ENCODE measurements at places on chromosomes 13 and 19.

- peak; percentile 23 for DNase-seq
Measured at GRCh38 chr19:17946965-17947784, 14.4 kb downstream of the CCDC124 start.

- no peak for DNase-seq
Measured at GRCh38 chr19:15197275-15197941, 3.4 kb downstream of the NOTCH3 start.

DNA sequence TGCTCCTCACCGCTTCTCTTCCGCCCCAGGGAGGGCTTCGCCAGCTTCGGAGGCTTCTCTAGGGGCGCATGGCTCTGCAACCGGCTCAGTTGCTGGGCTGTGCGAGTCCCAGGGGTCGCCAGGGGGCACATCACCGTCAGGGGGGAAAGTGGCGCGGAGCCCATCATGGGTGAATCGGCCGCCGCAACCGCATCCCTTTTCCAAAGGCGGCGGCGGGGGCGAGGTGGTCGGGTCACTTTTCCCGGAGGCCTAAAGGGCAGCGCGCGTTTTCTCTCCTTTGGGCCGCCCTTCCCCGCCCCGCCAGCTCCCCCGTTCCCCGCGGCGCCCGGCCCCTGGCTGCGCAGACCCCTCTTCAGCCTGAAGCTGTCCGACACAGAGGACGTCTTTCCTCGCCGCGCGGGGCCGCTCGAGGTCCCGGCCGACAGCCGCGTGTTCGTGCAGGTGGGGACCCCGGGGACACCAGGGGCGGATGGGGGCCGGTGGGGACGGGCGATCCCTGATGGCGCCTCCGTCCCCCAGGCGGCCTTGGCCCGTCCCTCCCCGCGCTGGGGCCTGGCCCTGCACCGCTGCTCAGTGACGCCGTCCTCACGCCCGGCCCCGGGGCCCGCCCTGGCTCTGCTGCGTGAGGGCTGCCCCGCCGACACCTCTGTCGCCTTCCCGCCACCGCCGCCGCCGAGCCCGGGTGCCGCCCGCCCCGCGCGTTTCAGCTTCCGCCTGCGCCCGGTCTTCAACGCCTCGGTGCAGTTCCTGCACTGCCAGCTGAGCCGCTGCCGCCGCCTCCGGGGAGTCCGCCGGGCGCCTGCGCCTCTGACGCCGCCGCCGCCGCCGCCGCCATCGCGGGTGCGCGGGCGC, 1.7 kb downstream of the TGFBR3L start:
- DNase-seq = no peak

GRCh38 chr19:7849631-7849999, 19.6 kb downstream of the EVI5L start:
- DNase-seq = no peak

GRCh38 chr13:50352720-50353480, 337.7 kb downstream of the KCNRG start:
- DNase-seq = no peak

DNA sequence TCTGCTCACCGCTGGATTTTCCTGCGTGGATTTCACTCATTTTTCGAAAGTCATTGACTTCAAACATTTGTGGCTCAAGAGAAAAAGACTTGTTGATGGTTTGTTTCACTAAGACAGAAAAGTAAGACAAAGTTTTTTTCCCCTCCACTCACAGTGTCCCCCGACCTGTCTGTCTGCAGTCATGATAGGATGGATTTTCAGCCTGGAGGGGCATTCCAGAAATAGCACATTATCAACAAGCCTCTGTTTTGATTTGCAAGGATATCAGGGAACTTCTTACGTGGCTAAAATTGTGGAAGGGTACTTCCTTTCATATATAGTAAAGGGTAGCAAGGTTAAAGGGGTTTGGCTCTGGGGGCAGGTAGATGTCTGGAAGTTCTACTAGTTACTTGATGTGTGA, 11.8 kb downstream of the SOX21 start:
- no peak for DNase-seq

- DNase-seq = no peak
Measured at GRCh38 chr19:23882493-23882892, 32.2 kb upstream of the ZNF726 start.

DNA sequence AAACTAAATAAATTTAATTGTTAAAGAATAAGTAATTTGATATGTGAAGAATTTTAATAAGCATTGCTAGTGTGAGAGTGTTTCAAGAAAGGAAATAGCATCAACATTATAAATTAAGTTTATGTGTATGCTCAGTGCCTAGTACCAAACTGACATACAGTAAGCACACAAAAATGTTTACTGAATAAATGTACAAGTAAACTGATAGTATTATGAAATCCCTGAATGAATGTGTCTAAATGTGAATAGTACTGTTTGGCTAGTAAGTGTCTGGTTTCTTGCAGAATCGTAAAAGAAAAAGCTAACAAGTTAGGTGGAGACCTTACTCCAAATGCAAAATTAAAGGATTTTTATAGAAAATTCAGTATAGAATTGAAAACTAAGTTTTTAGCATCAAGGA, 233.6 kb downstream of the PCDH9 start:
- DNase-seq = no peak

DNA sequence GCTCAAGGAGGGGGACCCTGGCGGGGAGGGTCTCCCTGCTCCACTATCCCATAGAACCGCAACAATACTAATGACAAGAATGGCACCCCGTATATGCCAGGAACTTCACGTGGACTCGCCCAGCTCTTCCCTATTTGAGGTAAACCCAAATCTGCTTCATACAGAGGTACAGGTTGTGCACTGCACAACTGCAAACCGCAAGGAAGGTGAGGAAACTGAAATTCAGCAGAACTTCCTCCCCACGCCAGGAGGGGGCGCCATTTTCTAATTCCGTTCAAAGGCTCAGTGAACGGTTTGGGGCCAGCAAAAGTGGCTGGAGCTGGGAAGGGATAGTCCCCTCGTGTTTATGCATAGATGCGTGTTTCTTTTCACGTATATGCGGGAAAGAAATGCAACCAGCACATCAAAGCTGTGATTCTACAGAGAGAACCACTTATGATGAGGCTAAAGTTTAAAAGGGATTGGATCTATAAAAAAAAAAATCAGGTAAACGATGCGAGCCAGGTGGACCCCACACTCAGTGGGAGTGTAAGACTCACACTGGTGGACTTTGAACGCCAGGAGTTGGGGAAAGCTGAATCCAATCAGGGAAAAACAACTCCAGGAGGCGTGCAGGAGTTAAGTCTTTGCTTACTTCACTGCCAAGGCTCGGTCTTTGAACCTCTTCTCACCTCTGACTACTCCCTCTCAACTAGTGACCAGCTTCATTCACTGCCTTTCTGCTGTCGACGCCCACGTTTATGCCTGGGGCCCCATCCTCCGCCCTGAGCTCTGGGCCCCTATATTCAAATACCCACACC, 20.3 kb downstream of the C19orf81 start:
- no peak for DNase-seq

- no peak for DNase-seq
Measured at GRCh38 chr13:108663710-108664109, 34.3 kb downstream of the MYO16 start.

- DNase-seq = no peak
Measured at GRCh38 chr13:112722433-112723263, 32.8 kb downstream of the ATP11A start.

- no peak for DNase-seq
Measured at GRCh38 chr13:51396352-51396751, 56.5 kb downstream of the INTS6 start.

DNA sequence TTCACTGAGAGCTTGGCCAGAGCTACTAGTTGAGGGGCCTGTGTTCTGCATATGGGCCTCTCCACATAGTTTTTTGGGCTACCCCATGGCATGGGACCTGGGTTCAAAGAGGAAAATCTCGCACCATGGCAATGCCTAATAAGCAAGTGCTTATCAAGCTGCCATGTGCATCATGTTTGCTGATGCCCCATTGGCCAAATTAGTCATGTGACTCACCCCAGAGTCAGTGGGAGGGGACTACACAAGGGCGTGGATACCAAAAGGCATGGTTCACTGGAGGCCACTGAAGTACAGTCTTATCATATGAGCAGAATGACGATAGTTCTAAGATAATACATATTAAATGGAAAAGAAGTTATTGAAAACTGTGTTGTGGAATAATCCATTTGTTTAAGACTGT, 214.8 kb downstream of the LMO7 start:
- no peak for DNase-seq

DNA sequence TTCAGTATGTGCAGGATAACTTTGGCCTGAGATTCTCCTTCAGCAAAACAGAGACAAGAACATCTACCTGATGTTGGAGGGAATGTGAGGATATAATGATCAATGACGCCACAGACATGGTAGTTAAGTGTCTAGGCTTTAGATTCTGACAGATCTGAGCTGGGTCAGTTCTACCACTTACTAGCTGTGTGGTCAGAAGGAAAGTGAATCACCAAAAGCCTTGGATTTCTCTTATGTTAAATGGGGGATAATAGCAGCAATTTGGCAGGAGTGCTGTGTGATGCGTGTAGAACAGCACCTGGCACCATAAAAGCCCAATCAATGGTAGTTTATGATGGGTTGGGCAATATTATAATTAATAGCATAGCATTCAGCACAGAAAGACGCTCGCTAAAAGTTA, 41.7 kb downstream of the RXFP2 start:
- DNase-seq = no peak

GRCh38 chr19:43739439-43740235, 15.1 kb downstream of the SMG9 start:
- DNase-seq = no peak

- DNase-seq = no peak
Measured at GRCh38 chr19:4279267-4279529, 132 bp downstream of the SHD start.

- no peak for DNase-seq
Measured at GRCh38 chr13:111437856-111438547, 117.6 kb downstream of the TEX29 start.

GRCh38 chr19:55036058-55036457, 2.0 kb downstream of the GP6 start:
- DNase-seq = no peak

GRCh38 chr19:28307487-28307886, 905.5 kb downstream of the UQCRFS1 start:
- DNase-seq = no peak

DNA sequence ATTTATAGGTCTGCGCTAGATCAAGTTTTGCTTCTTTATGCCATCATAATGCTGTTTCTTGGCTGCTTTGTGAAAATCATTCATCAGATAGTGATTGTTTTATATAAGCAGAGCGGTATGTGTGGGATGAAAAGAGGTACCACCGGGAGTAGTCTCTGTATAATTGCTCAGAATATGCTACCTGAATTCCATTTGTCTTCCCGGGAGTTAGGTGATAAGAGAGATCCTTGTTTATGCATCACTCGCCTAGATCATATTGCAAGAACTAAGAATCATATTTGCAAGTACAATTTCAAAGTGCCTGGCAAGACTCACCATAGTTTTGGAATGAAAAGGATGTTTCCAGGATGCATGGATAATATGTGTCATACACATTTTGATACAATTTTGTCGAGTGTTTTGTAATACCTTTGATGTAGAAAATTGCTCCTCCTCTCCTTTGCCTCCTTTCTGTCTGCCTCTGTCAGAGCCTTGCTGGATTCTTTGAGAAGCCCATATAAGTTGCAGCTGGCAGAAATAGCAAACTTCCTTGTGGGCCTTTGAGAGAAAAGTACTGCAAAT, 1306.0 kb upstream of the SLC10A2 start:
- no peak for DNase-seq

DNA sequence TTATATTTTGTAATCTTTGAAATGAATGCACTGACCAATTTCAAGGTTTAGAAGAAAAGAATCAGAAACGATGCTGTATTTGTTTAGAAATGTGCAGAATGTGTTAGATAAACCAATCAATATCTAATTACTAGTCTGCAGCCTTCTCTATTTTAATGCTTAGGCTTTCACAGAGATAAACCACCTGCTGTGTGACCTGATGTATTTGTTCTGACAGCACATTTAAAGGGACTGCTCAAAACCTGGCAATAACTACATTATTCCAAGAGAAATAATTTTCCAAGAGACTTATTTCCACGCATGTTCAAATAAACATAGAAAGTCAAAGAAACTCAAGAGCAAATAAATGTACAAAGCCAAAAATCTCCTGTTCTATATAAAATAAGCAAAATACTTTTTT, 641.6 kb upstream of the PCDH20 start:
- no peak for DNase-seq

DNA sequence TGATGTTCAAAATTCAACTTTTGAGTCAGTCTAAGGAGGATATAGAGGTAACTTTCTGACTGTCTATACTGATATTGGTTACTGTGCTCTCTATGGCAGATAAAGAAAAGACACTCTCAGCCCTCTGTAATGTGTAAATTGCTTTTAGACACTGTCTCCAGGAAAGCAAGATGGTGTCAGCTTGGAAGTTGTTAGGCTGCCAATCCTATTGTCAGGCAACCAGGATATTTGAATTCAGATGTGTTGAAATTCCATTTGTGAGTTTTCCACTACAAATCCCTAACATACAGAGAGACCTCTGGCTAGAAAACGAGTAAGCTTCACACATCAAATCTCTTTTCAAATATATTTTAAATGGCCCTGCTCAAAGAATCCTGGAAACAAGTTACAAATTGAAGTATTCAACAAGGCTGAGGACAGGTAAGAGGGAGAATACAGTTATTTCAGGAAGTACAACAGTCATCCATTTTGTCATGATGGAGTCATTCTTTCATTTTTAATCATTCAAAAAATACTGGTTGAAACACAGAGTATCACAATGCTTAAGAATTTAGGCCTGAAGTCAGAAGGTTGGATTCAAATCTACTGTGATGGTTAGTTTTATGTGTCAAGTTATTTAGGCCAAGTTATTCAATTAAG, 312.0 kb downstream of the OLFM4 start:
- DNase-seq = no peak

GRCh38 chr19:49866933-49867782, at the start of gene PNKP:
TSS of gene PNKP (minus strand) at chr19:49867576. CDS start at chr19:49867204, 372 bp downstream.
- peak; percentile 76 for DNase-seq

DNA sequence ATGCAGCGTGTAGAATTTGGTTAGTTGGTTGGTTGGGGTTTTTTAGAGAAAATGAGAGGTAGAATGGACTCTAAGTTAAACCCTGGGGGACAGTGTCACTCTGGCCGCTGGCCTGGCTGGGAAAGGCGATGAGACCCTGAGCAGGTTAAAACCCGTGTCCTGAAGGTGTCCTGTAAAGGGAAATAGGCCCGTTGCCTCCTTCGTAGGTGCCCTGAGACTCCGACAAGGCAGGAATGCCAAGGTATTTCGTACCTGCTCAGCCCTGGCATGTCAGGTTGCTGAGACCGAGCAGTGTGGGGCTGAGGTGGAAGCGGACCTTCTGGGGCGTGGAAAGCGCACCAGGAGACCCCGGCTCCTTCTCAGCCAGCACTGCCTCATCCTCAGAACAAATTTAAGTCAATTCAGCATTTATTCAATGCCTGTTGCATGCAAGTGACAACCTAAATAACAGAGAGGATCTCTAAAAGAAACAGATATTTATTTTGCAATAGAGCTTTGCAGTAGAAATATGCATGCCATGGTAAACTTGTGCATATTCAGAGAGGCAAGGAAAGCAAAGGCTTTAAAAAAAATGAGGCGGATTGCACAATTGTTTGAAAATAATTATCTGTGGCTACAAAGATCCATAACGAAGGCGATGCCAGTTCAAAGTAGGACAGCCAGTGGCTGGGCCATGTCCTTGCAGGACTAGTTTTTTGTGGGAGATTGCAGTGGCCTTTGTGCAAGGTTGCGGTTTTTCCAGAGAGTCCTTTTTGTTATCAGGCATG, 1.4 kb upstream of the RAB20 start:
- DNase-seq = no peak

GRCh38 chr13:60047918-60048317, 115.8 kb downstream of the DIAPH3 start:
- no peak for DNase-seq

- DNase-seq = no peak
Measured at GRCh38 chr19:49552749-49553148, 24.9 kb downstream of the RCN3 start.
